ENCODE measurements at places on chromosomes 1 and 21.

- no peak for DNase-seq
Measured at GRCh38 chr1:94806441-94806871, 13.7 kb upstream of the SLC44A3 start.

- no peak for DNase-seq
Measured at GRCh38 chr1:180155182-180155682, 563 bp downstream of the QSOX1 start.

GRCh38 chr1:168246506-168246905 is 20.7 kb downstream of the SFT2D2 start:
- DNase-seq, result no peak

DNA sequence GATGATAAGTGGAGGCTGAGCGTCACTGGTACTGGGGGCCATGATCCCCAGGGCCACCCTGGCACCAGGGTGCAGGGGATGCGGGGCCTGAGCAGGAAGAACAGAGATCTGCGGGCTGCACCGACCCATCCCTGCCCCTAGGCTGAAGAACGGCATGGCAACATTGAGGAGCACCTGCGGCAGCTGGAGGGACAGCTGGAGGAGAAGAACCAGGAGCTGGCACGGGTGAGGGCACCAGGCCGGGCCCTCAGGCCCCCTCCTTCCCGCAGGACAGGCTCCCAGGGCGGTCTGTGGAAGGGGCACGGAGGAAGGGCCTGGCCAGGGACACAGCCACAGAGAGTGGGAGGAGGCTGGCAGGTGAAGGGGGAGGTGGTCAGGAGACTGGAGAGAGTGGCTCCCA is 21.8 kb downstream of the PPFIA4 start:
- no peak for DNase-seq

DNA sequence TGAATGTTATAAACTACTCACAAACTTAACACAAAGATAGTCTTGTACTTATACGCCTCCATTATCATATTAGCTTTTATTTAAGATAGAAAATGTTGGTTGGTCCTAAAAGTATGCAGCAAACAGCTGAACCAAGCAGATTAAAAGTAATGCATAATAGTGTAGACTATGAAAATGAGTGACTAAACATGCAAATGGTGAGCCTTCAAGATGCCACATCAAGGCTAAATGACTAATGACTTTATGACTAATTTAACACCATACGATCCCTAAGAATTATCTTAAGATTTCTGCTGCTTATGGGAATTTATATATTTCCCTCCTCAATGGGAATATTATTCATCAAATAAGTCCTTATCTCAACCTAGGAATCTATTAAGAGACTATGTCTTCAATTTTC is 4.6 kb downstream of the GPATCH2 start:
- no peak for DNase-seq

DNA sequence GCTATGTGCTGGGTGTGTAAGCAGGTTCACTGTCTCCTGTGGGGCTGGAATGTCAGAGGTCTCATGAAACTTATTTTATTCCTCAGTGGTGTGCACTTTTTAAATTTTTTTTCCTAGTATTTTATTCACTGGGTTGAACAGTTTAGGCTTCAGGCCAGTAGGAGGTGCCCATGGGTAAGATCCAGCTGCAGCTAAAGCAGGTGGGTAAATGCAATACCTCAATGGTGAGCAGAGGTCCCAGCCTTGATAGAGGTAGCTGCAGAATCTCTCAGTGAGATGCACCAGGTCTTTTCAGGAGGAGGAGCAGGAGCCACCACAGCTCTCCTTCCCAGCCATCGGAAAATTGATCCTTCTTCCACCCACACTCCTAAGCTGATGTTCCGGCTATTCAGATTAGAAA is 12.6 kb upstream of the OR6N2 start:
- no peak for DNase-seq

GRCh38 chr1:8848663-8849386 is 29.7 kb downstream of the ENO1 start:
- DNase-seq, result peak; percentile 84

- DNase-seq, result no peak
Measured at GRCh38 chr21:46666941-46667740, 31.7 kb downstream of the PRMT2 start.

GRCh38 chr1:208206092-208206698 is 38.0 kb downstream of the PLXNA2 start:
- no peak for DNase-seq

DNA sequence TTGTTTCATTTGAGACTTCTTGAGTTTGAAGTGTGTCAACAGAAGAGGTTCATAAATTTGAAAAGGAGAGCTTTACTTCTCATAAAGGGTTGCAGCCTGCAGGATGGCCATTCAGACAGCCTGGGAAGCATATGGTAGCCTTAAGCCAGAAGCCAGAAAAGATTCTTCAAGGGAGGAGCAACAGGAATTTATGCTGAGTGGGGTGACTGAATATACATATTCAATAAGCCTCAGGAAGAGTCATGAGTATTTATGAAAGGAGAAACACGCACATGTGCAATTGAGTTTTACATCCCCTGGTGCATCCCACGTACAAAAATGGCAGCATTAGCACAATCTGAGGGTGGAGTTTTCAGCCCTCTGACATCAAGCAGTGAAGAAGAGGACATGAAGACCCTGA is 290.2 kb downstream of the KCTD3 start:
- no peak for DNase-seq

DNA sequence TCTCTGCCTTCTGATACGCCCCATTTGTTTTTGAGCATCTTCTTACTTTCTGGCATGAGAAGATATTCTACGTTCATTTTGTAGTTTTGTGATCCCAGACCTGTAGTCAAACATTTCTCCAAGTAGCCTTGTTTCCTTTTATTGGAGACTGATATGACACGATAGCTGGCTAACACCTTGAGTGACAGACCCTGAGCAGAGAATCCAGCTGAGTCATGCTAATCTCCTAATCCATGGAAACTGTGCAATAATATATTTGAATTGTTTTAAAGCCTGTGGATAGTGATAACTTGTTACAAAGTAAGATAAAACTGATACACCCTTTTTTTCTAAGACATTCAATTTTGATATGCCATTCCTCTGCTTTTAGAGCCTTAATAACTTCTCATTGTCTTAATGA is 1.2 kb upstream of the IFI44L start:
- no peak for DNase-seq

DNA sequence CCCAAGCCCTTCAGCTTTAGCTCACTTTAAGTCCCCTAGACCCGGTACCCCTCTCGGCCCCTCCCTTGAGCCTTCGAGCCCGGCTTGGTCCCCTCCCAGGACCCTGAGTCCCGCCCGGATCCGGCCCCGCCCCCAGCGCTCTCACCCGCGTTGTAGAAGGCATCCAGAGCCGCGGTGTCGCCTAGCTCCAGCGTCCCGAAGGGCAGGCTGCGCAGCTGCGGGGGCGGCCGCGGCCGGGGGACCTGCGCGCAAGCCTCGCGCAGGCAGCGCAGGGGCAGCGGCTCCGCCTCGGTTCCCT is 699 bp downstream of the MAP3K6 start:
- peak; percentile 75 for DNase-seq

GRCh38 chr1:189859385-189859977 is 618.2 kb downstream of the BRINP3 start:
- DNase-seq, result peak; percentile 33

DNA sequence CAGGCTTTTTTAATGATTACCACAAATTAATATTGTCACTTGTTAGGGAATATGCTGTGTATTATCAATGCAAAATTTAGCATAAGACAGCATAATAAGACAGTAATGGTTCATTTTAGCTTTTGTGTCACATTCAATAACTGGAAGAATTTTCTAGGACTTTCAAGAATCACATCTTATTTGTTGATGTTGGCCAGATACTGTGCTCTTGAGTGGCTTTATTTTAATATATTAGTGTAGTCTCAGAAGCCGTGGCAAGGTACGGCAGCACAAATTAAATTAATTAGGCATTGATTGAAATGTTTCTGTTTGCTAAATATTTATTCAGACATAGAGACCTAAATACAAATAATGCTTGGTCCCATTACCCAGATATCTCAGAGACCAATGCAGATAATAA is 10.4 kb downstream of the IFI44L start:
- DNase-seq, result no peak

GRCh38 chr1:31483012-31483946 is 70.3 kb downstream of the SERINC2 start:
- DNase-seq, result no peak

DNA sequence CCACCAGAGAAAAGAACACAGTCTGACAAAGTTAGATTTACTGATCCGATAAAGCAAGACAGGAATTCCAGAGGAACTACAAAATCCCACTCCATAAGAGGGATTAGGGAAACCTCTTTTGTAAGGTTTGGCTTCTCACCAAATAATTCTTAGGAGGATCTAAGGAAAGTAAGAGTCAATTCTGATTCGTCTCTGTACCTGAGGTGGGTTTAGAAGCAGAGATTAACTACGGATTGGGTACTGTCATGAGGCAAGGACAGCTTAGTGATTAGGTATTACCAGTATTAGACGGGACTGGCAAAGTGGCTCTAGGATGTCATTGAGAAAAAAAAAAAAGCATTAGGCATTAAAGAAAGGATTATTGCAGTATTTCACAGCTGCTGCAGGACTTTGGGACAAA is 371.7 kb upstream of the BRINP3 start:
- DNase-seq, result no peak

Measured in activated CD4-positive, CD25-positive, alpha-beta regulatory T cell treated with anti-CD3 and anti-CD28 coated beads, Interleukin-2, amount 50 U/mL, for 72 hours (primary cell).